Karpas-422 (cell line): ENCODE measurements at places on chromosomes 6 and 20.

DNA sequence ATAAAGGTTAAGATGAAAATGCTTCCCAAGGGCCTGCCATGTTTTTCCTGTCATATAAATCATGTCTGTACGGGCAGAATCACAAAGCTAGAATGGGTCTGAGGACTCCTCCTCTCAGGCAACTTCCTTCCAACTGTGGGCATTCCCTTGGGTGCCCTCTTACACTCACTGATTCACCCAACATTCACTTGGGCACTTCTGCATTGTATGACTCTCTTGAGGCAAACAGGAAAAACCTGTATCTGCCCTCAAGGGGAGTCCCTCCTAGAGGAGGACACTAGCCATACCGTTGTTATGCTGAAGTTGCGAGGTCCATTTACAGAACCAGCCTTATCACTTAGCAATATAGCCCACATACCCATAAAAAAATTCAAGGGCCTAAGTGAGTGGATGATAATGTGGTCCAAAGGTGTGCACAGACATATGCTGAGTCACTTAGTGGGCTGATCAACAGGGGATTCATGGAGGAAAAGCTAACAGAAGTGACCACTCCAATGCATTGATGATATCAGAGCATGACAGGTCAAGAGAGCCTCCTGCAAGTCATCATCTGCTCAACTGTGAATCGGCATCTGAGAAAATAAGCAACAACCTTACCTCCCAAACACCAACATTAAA, 131.1 kb downstream of the ATXN1 start:
- no peak for DNase-seq

DNA sequence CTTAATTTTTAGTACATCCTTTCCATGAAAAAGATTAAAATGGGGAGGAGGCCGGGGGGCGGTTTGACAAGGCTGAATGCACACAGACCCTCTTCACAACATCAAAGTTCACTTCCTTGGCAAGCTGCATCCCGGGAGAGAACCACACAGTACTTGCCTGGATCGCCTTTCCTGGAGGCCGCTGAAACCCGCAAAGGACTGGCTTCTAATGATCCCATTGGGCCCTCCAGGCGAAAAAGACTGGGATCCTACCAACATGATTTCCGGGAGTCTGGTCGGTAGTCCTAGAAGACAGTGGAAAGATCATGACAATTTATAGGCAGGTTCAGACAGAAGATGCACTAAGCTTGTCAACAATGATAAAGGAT, 60.2 kb downstream of the RIPOR2 start:
- DNase-seq, result no peak

DNA sequence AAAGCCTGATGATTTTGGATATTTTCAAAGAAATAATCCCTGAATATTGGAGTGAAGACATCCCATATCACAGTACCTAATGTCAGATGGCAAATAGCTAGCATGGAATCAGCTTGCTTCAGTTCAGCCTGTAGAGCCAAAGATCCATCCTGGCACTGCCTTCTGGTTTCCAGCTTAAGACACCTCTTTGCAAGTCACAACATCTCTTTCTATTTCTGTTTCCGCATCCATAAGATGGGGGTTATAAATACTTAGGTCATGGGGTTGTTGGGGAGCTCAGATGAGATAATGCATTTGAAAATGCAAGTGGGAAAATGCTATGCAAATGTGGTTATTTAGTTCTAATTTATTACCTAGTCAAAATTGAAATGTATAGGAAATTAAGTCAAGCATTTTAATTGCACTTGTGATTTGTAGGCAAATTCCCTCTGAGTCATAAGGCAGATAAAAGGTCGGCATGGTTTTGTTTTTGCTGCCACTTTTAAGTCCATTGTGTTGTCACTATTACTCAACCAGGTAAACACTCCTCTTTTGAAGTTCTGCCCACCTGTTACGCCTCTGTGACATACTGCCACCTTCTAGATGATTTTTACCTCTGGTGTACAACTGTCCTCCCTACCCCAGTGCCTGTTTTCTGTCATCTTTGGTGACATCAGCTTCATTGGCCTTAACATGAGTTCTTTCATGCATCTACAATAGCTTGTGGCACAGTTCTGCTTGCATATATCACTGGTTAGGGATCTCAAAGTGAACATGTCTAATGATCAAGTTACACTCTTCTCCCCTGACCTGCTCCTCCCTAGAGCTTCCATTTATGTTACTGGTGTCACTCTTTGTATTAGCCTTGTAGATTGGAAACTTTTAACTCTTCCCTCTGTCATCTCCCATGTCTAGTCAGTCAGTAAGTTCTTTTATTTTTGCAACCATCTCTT, 96.6 kb downstream of the CDKAL1 start:
- DNase-seq, result no peak

GRCh38 chr6:8633762-8634161, 198.4 kb upstream of the SLC35B3 start:
- no peak for DNase-seq

DNA sequence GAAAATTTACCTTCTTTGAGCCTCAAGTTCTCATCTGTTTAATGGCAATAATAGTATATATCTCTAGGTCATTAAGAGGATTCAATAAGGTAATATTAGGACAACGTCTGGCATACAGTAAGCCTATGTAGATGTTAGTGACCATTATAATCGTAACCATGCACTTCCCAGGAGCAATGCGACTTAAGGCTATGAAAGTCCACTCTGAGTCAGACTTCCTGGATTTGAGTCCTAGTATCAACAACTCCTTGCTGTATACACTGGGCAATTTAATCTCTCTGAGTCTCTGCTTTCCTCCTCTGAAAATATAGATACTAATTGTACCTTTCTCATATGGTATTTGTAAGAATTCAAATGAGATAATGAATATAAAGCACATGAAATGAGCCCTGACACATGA, 168.1 kb upstream of the HDDC2 start:
- DNase-seq, result no peak

DNA sequence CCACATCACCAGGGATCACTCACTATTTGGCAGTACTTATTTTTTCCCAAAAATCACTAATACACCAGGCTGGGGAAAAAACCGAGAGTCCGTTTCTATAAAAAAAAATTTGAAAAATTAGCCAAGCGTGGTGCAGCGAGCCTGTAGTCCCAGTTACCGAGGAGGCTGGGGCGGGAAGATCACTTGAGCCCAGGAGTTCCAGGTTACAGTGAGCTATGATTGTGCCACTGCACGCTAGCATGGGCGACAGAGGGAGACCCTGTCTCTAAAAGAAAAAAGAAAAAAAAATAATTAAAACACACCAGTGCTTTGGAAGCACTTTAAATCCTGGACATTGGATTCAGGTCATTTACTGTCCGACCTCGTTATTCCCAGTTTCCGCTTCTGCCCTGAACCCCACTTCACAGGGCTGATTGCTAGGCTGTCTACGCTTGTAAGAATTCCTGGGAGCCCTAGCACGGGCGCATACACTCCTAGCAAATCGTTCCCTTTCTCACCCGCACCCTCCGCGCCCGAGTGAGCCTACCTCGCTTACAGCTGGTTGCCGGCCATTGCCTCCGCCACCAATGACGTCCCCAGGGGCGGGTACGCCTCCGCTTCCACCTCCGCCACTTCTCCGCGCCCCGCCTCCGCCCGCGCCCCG, at the start of gene TPMT:
Gene TPMT, minus strand, starts transcription at position 571 of the 643 bp plus-strand sequence. CDS start 5,950 bp downstream, outside the sequence.
- peak; percentile 51 for DNase-seq

- DNase-seq, result no peak
Observed at GRCh38 chr6:40568062-40568708, 19.0 kb downstream of the LRFN2 start.

DNA sequence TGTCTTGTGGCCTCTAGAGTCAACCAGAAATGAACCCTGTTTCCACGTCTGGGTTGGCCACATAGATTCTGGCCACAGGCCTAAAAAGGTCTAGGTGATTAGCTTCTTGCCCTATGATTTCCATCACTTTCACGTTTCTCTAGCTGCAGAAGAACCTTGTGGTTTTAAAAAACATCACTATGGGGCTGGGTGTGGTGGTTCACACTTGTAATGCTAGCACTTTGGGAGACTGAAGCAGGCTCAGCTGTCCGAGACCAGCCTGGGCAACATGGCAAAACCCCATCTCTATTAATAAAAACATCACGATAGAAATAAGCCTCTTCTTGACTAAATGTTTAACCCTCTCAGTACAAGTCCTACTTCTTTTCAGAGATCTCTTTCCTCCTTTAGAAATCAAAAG, 27.6 kb downstream of the POLR1C start:
- no peak for DNase-seq

- peak; percentile 15 for DNase-seq
Observed at GRCh38 chr6:3176562-3177355, 19.4 kb upstream of the TUBB2A start.

DNA sequence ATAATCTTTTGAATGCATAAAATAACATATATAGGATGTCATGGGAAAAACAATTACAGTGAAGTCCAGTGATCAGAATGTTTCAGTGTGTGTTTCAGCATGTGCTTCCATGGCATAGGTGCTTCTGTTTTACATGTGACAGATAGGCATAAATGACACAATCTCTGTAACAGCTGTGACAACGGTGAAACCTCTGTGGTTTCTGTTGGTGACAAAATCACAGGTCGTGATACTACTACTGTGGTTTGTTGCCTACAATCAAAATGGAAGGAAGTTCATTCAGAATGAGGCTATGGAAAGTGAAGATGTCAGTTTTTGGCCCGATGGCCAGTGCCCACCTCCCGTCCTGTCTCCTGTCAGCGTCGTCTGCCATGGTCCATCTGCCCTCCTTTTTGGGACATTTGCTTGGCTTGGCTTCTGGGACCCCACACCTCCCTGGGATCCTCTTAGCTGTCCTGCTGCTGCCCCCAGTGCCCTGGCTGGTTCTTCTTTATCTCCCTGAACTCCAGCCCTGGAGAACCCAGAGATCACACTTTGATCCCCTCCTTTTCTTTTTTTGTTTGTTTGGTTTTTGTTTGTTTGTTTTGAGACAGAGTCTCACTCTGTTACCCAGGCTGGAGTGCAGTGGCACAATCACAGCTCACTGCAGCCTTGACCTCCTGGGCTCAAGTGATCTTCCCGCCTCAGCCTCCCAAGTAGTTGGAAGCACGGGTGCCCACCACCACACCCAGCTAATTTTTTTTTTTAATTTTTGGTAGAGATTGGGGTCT, 79.3 kb upstream of the NAA20 start:
- DNase-seq, result no peak

- DNase-seq, result peak; percentile 96
Observed at GRCh38 chr6:42572523-42572922, 8.7 kb downstream of the UBR2 start.

DNA sequence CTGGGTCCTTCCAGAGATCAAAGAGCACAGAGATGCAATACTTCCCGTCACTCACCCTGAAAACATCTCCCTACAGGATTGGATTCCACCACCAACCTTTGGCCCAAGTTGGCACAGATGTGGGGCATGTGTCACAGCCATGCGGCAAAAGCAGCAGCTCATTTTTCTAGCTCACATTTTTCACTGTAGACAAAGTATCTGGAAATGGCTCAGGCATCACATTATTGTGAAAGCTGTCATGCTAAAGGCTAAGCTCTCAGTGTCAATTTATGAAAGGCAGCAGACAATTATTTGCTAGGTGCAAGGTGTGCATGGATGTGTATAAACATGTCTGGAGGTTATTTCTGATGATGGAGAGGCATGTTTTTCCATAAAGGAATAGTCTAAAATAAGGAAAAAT, 248.8 kb upstream of the PRND start:
- no peak for DNase-seq

DNA sequence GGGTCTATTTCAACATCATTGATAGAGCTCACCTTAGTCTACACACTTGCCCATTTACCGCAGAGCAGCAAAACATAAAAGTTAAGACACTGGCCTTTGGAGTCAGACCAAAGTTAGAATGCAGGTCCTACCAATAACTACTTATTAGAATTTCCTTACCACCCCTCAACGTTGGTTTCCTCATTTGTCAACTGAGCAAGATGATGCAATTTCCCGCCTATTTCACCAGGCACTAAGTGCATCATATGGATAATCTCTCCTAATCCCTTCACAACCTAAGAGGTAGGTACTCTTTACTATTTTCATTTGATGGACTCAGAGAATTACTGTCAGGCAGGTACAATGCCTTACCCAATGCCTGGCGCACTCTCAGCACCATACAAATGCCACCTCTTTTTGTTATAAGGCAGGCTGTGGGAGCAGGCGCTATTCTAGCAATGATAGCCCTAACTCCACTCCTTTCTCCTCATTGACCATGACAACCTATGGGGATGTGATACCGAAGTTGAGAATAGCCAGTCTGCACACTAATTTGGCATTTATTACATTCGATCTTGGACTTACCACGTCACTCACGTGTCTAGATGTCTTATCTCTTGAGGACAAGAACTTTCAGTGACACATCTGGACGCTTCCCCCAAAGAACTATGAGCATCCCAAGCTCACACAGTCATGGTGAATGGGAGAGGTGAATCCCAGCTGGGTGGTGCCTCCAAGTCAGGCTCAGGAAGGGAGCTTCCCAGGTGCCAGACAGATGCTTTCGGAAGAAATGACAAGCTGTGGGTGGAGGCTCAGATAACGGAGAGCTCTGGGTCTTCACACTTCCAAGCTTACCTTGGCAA, 128.1 kb upstream of the STMND1 start:
- DNase-seq, result no peak

DNA sequence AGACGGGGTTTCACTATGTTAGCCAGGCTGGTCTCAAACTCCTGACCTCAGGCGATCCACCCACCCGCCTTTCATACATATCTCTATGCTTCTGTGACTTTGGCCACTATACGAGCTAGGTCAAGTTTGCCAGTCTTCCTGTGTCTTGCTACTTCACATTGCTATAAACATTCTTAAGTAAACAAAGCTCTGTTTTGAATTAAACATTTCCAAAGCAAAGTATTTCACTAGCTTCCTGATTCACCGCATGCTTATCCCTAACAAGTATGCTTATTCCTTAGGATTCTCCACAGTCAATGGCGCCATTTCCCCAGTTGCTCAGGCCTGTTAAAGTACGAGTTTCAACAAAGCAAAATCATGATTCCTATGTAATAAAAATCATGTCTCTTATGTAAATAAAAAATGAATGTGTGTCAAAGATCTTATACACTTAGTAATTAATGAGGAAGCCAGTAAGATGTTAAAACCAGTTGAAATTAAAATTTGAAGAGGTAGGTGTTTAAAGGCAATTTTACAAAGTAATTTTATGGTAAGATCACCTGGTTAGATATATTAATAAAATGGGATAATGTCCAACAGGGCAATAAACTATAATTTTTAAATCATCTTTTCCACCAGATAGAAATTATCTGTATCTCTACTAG, 88.5 kb downstream of the PRKN start:
- no peak for DNase-seq

DNA sequence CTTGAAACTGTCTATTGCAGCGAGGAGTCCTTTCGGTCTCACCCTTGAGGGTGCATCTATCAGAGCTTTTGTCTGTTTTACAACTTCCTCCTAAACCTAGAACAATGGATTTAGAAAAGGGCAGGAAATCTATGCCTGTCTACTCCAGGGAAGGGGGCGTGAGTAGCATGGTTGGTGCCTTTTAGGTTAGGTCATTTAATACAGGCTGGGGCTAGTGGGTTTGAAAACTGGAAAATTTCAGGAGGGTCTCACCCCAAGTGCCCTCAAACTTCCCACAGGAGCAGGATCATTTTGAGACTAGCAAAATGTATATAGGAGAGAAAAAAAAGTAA, 33.5 kb upstream of the BMP6 start:
- no peak for DNase-seq

GRCh38 chr6:159790956-159791598, 810 bp downstream of the MRPL18 start:
- DNase-seq, result peak; percentile 66

GRCh38 chr6:19845266-19846041, 8.3 kb downstream of the ID4 start:
- DNase-seq, result no peak

- no peak for DNase-seq
Observed at GRCh38 chr20:37377346-37378081, 31.6 kb downstream of the SRC start.
